Stimulated activated CD4-positive, alpha-beta T cell treated with anti-CD3 and anti-CD28 coated beads, Interleukin-1b, Interleukin-23, amount 100 ng/mL, for 1 hour (primary cell): ENCODE measurements at places on chromosomes 2 and 18.

- DNase-seq: no peak
Measured at GRCh38 chr2:37642907-37643729, 28.3 kb downstream of the CDC42EP3 start.

DNA sequence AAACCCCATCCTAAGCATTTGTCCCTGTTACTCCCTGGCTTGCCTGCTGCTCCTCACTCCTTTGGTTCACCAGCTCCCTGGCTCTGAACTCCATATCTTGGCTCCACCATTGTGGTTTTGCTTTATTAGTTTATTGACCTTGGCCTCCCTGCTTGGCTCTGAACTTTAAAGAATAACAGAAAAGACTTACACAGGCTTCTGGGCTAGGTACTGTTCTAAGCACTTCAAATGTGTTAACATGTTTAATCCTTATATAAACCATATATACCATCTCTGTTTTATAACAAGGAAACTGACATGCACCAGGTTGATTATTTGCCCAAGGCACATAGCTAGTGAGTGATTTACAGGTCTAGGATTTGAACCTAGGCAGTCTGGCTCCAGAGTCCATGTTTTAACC, 149.7 kb upstream of the CAPN13 start:
- DNase-seq: no peak

DNA sequence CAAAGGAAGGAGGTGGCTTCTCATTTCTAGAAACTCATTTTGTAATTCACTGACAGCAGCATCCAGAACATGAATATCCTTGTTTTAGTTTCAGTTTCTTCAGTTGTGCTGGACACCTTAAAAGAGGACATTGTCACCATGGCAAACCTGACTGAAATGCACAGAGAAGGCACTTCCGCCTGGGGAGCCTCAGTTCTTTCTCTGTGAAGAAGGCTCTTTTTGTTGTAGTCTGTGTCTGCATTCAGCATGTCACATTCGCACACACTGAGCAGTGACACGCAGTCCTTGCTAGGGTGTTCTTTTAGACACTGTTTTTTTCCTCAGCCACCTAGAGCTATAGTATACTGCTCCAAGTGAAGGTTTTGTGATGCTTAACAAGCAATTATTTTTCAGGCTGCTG, 9.5 kb upstream of the RPRM start:
- DNase-seq: no peak

DNA sequence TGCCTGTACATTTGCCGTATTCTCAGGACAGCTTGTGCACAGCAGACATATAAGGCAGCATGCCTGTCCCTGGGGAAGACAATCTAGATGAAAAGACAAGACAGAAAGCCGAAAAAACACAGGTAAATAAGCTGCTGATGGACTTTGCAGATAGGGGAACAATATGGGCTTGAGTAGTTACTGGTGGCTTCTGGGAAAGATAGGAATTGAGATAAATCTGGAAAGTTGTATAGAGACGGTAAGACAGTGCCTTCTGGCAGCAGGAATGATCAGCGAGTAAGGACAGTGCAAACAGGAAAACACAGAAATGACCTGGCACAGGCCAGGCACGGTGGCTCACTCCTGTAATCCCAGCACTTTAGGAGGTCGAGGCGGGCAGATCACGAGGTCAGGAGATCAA, 70.2 kb downstream of the FAM124B start:
- no peak for DNase-seq

GRCh38 chr2:150207979-150208378, 279.5 kb downstream of the RND3 start:
- DNase-seq: no peak

GRCh38 chr2:239725551-239725890, 299.6 kb downstream of the NDUFA10 start:
- no peak for DNase-seq

DNA sequence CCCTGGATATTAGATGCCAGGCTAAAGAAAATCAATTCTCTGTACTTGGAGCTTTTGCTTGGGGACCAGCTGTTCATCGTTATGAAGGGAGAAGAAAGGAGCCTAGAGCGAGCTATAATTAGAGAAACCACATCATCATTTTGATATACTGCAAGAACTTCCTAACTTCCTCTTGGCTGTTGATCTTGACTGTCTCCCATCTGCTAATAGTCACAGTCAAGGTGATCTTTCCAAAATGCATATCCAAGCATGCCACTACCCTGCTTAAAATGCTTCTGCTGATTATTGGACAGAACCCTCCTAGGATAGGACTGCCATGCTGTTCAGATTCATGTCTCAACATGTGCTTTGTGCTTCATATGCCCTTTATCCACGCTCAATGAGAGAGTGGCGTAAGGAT, 54.8 kb downstream of the RAPGEF4 start:
- DNase-seq: no peak

DNA sequence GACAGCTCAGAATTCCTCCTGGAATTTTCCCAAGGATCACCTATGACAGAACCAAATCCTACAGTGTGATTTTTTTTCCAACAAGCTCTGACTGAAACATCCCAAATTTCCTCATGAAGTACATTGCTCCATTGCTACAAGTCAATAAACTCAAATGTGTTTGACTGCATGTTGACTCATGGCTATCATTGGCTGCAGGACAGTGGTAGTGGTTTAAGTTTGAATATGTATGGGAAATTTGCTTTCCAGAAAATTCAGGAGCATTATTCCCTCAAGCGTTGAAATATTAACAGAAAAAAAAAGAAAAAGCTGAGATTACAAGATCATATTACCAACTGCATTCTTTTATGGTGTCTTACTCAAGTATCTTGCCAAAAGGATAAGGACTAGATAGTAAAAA, 402.8 kb upstream of the DSEL start:
- DNase-seq: no peak

DNA sequence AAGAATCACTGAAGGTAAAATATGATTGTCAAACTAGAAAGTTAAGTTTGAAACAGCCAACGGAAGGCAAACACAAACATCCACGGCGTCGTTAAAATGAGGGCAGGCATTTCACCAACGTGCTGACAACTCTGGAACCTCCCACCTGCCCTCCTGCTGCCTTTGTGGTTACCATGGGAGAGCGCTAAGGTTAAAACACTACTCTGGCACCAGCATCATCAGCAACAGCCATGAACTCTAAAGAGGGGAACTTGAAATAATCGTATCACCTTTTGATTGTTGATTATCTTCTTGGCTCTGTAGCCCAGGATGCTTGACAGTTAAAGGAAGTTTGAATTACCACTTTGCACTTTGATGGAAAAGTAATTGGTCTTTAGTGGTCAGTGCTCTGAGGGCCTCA, 34.7 kb downstream of the CYB5A start:
- no peak for DNase-seq

DNA sequence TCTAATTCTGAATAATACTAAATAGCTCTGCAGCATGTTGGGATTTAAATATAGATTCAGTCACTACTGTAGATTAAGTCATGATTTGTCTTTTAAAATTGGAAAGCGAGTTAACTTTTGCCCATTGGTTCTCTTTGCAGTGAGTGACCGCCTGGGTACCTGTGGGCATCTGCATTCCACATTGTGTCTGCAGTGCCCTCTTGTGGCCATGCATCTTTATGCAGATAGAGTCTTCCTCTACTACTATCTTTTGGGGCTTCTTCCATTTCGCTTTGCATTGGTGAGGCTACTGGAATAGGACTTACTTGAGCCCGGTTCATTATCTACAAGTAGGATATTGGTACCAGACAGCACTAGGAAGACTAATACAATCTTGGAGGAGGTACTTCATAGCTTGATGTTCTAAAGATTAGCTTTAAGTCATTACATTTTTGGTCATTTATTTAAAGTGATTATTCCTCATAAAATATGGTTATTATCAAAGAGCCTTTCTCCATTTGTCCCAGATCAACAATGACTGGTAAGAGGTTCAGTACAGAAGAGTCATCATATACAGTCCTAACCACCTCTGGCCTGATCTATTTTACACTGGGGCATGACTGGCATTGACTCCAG, 203.0 kb downstream of the SOCS6 start:
- peak; percentile 20 for DNase-seq

- DNase-seq: no peak
Measured at GRCh38 chr2:115285416-115285815, 843.0 kb downstream of the DPP10 start.

DNA sequence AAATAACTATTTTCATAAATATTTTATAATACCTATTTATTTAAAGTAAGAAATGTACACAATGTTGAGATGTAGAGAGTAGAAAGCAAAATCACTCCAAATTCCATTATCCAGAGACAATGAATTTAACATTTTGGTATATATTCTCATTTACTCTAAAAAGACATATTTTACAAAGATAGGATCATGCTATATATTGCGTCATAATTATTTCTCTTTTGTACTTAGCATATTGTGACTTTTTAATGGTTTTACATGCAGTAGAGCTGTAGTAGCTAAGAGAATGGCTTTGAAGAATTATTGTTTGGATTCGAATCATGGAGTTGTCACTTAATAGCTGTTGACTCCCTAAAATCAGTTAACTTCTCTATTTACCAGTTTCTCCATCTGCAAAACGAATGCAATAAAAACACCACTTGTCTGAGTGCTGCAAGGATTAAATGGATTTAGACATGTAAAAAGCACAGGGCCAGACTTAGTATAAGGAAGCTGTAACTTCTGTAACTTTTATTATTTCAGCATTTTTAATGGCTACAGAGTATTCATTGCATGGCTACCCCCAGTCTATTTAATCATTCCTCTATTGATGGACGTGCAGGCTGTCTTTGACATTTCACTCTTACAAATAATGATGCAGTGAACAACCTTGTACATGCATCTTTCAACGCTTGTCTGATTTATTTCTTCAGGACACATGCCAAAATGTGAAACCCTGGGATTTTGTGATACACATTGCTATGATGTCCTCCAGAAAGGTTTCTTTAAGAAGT, 33.2 kb downstream of the KCNS3 start:
- DNase-seq: no peak

DNA sequence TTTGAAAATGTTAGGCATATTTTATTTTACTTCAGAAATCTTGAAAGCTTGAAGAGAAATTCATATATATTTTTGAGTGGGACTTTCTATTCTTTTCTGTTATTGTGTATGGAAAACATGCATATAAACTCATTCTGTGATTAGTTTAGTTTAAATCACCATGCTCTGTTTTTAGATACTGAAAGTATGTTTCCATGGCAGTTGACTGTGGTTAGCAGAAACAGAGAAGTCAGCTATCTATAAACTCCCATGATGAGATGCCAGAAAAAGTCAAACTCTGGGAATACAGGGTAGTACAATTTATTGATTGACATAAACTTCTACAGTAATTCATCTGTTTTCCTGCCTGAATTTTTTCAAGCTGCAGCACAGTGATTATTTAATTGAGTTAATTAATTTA, 905.3 kb upstream of the VRK2 start:
- no peak for DNase-seq

DNA sequence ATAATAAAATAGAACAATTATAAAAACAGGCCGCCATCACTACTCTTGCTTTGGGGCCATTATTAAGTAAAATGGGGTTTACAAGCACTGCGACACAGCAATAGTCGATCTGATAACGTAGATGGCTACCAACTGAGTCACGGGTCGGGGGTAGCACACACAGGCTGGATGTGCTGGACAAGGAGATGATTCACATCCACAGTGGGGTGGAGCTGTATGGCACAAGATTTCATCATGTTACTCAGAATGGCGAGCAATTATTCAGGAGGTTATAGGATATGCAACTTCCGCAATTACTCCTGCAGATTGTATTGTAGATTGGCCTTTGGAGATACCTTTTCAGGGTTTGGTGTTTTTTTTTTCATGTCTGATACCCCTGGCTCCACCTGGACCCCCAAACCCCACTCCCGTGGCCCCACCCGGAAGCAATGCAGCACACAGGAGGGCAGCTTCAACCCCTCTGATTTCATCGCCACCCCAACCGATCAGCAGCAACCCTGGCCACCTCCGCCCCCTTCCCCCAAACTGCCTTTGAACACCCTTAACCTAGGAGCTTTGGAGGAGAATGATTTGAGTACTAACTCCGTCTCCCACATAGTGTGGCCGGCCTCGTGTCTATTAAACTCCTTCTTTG, 21.4 kb upstream of the MLPH start:
- DNase-seq: no peak

DNA sequence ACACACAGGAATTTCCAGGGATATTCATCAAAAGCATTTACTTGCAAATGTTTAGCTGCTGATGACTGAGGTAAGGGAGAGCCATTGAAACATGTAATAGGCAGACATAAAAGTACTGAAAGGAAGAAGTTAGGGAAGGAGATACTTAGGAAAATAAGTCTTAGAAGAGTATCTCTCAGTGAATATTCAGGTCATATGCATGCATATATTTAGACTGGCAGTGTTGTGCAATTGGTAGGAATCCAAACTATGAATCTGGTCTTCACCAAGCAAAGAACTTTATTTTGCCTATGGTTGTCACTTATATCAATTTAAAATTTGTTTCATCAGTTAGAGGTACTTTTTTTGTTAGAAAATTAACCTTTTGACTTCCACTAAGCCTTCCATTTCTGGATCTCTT, 1490.7 kb downstream of the SUCLG1 start:
- no peak for DNase-seq

DNA sequence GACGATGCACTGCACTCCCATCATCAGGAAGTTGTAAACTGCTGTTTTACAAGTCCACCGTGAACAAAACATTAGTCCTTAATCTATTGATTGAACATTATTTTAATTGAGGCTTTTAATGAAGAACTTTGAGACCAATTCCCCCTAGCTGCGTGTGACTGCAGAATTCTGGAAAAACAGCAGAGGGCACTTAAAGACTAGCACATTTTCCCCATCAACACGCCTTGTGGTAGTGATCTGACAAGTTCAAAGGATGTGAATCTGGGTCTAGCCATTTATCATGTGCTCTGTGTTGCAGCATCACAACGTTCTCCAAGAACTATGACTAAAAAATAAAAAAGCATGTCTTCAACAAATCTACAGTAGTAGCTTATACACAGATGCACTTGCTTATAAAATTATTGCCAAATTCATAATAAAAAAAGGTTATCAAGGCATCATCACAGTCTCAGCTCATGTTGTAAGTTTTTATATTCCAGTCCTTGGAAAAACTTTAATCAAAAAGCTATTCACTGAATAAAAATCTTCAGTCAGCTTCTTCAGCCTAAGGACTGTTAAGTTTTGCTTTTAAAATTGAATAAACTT, 35.8 kb downstream of the SKOR2 start:
- no peak for DNase-seq

DNA sequence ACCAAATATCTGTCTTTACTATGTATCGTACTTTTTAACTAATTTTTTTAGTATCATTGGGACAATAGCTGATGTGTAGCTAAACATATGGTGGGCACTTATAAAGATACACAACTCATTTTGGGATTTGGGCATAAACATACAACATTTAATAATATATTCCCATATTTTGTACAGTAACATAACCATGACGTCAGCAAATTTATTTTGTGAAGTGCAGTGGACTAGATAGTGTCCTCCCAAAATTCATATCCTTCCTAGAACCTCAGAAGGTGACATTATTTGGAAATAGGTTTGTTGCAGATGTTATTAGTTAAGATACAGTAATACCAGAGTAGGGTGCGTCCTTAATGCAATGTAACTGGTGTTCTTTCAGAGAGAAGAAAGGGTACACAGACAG, 356.7 kb downstream of the CDH7 start:
- no peak for DNase-seq

GRCh38 chr2:44956843-44957242, 15.3 kb downstream of the SIX3 start:
- no peak for DNase-seq
